Stimulated activated CD4-positive, alpha-beta T cell treated with anti-CD3 and anti-CD28 coated beads, Interleukin-1b, Interleukin-23, amount 100 ng/mL, for 24 hours (primary cell): ENCODE measurements at places on chromosomes 12 and 14.

DNA sequence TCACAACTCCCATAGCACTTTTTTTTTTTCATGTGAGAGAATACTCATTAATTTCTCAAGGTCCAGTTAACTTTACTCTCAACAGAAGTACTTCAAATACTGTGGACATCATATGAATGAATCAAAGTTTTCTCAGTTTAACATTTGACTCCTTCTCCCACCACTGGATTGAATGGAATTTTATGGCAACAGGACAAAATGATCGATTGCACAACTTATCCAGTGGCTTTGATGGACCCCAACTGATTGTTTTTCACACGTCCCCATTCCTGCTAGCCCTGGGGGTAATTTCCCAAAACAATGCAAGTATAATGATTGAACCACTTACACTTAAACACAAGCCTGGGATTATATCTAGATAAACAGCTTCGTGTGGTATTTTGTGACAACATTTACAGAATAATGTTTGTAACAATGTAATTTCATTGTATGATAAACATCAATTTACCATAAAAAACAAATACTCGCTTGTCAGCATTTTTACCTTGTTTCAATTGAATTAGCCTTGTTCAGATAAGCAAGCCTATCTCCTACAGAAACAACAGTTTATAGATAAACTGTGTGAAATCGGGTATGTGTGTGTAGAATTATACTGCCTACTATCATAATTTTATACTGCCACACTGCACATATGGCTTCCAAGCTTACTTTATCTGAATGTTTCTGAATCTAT, 60.9 kb downstream of the SOX5 start:
- DNase-seq: no peak

DNA sequence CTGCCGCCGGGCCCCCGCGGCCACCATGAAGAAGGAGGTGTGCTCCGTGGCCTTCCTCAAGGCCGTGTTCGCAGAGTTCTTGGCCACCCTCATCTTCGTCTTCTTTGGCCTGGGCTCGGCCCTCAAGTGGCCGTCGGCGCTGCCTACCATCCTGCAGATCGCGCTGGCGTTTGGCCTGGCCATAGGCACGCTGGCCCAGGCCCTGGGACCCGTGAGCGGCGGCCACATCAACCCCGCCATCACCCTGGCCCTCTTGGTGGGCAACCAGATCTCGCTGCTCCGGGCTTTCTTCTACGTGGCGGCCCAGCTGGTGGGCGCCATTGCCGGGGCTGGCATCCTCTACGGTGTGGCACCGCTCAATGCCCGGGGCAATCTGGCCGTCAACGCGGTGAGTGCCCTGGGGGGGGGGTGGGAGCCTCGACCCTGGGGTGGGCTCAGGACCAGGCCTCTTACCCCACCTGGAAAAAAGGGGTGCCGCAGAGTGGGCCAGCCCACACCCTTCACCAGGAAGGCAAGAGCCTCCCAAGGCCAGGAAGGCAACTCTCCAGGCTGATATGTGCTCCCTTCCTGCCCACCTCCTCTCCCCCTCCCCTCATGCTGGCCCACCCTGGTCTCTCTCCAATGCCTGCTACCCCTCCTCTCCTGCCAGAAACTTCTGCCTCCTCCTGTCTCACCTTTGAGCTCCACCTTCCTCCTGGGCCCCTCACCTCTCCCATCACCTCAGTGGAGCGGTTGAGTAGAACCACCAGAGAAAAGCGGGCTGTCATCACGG, 507 bp downstream of the AQP5 start:
- DNase-seq: no peak

GRCh38 chr14:30982533-30982932, 42.9 kb upstream of the AP4S1 start:
- no peak for DNase-seq

GRCh38 chr12:54220092-54220557, 31.3 kb upstream of the SMUG1 start:
- peak; percentile 46 for DNase-seq

DNA sequence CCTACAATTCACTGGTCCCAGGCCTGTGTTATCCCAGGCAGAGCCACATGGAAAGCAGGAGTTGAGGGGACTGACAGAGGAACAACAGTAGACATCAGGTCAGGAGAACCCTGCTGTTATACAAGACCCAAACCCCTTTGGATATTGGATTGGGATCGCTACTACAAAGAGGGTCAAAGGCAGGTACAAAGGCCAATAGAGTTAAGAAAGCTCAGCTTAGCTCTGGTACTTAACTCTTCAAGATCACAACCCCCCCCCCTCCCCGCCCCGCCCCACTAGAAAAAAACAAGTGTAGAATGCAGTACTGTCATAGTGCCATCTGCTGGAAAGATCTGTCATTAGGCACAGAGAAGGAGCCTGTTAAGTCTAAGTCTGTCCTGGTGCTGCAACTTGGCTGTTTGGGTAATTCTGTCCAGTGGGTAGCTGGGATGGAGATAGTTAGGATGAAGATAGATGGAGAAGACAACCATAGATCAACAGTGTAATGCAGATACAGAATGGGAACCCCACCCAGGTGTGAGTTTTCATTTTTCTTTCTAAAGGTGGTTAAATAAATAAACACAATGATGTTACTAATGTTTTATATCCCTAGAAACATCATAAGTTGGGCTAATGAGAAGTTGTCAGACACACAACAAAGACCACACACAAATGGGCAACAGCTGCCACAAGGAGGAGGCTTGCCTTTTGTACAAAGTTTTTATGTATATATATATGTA, 17.2 kb downstream of the REM2 start:
- no peak for DNase-seq

DNA sequence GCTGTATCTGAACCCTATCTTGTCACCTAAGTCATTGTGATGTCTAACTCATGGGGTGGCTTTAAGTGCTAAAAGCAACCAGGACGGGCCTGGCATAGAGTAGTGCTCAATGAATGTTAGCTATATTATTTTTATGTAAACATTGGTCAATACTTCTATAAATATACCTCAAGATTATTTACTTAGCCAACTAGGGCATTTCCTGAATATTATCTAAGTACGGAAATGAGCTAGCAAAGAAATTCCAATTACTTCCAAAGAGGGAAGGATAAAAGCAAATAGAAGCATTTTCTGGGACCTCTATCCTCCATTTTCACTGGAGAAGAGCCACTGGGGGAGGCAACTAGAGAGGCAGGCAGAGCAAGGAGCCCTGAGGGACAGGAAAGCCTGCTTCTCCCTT, 20.6 kb downstream of the CCDC92 start:
- no peak for DNase-seq

DNA sequence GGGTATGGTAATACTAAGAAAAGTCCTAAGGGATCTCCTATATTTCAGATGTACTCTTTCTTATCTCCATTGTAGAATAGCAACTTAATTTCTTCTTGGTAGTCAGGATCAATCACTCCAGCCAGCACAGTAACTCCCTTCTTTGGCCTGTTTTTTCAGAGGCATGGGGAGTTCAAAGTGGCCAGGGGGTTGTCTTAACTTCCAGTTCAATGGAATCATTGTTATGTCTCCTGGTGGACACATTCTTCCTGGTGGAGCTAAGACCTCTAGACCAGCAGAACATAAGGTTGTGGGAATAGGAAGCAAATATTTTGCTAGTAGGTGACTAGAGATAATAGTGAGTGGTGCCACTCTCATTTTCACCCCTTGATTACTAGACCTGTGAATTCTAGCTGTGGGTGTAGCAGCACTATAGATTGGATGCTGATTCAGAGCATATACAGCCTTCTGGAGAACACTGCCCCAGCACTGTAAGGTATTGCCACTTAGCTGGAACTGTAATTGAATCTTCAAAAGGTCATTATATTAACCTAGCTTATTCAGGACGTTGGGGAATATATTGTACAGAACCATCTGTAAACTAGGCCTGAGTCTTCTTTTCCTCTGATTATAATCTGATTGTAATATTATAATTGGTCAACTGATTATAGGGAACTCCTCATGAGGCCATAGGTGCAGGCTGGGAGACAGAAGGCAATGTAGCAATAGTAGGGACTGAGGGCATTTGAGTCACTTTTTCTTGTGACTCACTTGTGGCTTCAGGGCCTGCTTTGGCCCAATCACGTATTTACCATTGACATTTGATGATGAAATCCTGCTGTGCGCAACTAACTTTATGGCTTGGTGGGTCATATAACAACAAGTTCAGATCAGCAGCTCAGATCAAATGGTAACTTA, 60.2 kb upstream of the ATP2B1 start:
- DNase-seq: no peak

- no peak for DNase-seq
Observed at GRCh38 chr14:74392616-74393570, 33.1 kb downstream of the SYNDIG1L start.

DNA sequence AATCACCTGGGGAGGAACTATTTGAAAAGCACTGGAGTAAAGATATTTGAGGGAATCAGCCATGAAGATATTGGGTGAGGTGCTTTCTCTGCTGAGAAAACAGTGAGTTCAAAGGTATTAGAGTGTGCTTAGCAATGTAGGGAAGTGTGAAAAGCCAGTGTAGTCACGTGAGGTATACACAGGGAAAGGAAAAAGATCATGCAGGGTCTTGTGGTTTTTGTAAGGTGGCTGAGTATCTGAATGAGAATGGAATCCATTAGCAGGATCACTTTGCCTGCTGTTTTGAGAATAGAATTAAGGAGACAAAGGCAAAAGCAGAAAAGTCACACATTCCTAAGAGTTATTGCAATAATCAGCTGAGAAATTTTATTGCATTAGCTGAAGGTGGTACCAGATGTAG, 193.0 kb downstream of the PIK3C2G start:
- DNase-seq: no peak

DNA sequence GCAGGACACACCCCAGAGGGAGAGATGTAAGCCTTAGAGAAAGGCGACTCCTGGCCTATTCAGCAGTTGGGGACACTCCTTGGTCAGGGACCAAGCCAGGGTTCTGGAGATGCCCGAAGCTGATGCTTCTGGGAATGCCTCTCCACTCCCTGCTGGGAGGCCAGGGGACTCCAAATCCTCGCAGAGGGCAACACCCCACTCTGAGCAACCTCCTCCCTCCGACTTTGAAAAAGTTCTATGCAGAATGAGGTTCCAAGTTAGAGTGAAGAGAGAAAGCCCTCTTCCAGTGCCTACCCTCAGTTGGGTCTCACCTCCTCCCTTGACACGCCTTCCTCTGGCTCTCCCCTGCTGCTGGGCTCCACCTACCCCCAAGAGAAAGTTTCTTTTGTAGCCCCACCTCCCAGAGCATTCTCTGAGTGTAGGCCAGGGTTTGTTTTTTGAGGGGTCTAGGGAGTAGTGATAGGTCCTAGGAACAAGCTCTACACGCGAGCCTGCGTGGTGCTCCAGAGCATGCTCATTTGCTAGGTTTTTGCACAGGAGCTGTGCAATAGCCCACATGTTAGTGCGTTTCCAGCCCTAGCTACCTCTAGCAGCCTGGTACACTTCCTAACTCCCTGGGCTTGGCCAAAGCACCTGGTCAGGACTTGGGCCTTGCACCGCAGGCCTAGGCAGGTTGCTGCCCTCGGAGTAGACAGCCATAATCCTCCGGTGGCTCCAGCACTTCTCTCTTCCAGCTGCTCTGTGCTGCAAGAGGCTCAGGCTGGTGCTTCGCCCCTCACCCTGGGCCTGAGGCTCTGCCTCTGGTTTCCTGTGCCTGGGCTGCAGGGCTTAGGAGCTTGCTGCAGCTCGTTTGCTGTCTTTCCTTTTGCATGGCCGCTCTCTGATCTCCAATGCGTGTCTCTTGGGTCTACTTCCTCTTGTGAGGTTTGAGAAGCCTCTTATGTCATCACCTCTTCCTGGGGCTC, 590 bp upstream of the CEBPE start:
- DNase-seq: no peak

DNA sequence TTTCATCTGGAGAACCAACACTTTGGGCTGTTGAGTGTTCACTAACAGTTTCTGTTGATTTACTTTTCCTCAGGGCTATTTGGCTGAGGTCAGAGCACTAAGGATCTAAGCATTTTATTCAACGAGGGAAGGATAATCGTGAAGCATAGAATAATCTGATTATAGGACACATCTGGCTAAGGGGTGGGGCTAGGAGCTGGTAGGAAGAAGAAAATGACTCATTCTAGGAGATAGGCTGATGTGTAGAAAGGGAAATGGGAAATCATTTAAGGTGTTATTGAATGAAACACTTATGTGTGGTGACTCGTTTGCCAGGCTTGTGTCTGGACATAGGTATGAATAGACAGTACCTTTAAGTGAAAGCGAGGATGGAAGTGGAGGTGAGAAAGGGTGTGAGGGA, 167.2 kb downstream of the ETNK1 start:
- DNase-seq: no peak

- no peak for DNase-seq
Observed at GRCh38 chr12:113154351-113154973, 4.9 kb downstream of the CFAP73 start.

- no peak for DNase-seq
Observed at GRCh38 chr14:74655599-74656395, 43.8 kb upstream of the LTBP2 start.

- DNase-seq: no peak
Observed at GRCh38 chr14:67722293-67722692, 20.6 kb downstream of the RDH12 start.

- DNase-seq: no peak
Observed at GRCh38 chr14:80669426-80669825, 272.1 kb downstream of the CEP128 start.

DNA sequence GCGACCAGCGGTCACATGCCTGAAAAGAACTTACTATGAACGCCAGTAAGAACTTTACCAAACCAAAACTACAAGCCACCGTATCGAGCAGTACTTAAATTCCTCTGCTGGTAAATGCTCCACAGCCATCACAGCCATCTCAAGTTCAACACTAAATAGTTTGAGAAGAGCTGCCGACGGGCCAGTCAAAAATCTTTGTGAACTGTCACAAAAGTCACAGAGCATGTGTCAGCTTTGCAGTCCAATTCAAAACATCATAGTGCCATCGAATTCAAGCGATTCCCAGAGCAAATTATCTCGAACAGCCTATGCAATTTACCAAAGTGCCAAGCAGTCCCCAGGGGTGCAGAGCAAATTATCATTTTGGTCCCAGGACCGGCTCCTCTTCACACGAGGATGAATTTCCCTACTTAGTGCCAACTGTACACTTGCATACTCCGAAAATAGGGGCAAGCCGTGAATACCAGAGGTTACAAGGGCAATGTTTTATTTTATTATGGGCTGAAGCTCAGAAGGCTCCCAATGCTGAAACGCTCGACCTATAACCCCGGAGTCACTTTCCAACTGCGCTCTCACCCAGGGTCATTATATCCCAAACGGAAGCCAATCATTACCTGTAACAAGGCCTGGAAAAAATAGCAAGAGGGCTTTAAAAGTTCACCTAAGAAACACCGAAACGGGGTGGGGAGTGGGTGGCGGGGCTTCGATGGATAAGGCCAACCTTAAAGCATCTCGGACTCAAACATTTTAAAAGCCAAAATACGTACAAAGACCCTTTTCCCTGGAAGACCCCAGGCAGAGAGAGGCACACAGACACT, 1.1 kb downstream of the LRP6 start:
- DNase-seq: no peak

- DNase-seq: no peak
Observed at GRCh38 chr14:76175942-76176341, 24.2 kb downstream of the GPATCH2L start.

GRCh38 chr14:61475316-61475715, 153.9 kb downstream of the PRKCH start:
- no peak for DNase-seq

DNA sequence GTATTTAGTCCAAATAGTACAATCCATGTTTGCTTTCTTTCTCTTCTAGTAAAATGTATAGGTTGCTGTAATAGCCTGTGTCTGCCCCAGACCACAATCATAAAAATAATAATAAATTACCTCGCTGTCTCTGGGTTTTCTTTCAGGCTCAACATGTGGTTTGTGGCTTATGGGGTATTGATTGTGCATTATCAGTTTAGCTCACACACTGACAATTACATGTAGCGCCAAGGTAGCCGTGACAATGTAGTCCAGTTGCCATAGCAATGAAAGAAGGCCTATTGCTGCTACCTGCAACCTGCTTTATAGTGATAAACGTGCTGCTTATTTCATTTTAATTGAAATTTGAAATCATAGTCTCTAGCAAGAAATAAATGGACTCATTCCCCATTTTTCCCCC, 1009.8 kb downstream of the NRXN3 start:
- no peak for DNase-seq
